Muscle of back (tissue), 13 donors: ENCODE measurements at places on chromosomes 16 and 17. TPM values are rescaled to one million over a fixed set of nuclear protein-coding genes. Genes with fewer than 3 reads are reported as not detected.
A peak's percentile ranks its signal among the peaks of the same experiment; 100 is the strongest.

ITGAD gene
- polyA plus RNA-seq, result 0.37 TPM

TMEM100 gene
- polyA plus RNA-seq, result 8.8 TPM

- DNase-seq, result peak; percentile 47
These were observed 13.0 kb upstream of the SPNS3 start for GRCh38 chr17:4420692-4421131.

- DNase-seq, result no peak
These were observed 36.1 kb upstream of the ATP2C2 start for GRCh38 chr16:84331998-84332780.

DNA sequence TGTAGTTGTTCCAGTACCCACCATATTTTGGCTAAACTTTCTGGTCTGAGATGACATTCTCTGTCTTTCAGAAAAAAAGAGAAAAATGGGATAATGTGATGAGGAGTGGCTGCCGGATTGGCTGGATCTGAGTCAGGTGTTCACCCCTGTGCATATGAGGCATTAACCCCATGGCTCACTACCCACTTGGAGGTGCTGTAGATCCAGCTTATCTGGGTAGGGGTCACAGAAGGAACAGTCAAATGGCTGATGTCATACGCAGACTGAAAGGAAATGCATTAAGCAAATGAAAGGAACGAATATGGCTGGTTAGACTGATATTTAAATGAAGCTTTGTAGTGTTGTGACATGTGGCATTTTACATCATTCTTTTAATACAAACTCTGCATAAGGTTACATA, 17.3 kb downstream of the MAP2K6 start:
- no peak for DNase-seq

DNA sequence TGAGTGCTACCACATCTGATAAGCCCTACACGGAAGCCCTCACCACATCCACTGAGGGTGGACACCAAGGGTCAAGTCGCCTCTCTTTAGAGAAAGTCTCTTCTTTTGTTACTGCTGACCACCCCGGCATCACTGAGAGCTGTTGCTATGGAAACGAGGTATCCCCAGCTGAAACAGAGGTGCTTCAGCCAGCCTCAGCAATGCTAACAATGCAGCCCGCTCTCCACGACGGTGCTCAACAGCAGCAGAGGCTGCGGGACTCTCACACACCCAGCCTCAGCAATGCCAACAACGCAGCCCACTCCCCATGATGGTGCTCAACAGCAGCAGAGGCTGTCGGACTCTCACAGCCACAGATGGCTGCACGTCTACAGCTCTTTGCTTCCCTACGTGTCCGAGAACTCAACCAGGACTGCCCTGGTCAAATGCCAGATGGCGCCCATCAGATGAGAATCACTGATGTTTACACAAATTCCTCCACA, 41.4 kb downstream of the VPS53 start:
- no peak for DNase-seq

GRCh38 chr17:64157669-64158180, 27.8 kb upstream of the ERN1 start:
- no peak for DNase-seq
